ENCODE measurements at places on chromosomes 2 and 18.

GRCh38 chr18:78497641-78498040, 482.0 kb upstream of the SALL3 start:
- no peak for DNase-seq

GRCh38 chr2:122421775-122422174, 666.3 kb downstream of the TSN start:
- no peak for DNase-seq

GRCh38 chr2:235495373-235496238, 1.8 kb downstream of the AGAP1 start:
- no peak for DNase-seq

DNA sequence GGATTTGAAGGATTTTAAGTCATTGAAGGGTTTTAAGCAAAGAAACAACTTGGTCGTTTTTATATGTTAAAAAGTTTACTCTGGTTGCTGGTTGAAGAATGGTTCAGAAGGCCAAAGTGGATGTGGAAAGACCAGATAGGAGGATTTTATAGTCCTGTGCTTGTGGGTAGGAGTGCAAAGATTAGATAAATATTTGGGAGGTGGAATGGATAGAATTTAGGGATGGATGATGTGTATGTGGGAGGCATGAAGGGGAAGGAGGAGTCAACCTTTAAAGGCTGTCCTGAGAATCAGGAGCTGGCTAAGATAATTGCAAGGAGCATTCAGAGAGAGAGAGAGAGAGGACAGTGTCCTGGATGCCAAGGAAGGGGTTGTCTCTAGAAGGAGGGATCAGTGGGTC, 190.1 kb upstream of the SPRED2 start:
- DNase-seq = no peak

- no peak for DNase-seq
Measured at GRCh38 chr2:191867507-191867847, 20.6 kb upstream of the CAVIN2 start.

DNA sequence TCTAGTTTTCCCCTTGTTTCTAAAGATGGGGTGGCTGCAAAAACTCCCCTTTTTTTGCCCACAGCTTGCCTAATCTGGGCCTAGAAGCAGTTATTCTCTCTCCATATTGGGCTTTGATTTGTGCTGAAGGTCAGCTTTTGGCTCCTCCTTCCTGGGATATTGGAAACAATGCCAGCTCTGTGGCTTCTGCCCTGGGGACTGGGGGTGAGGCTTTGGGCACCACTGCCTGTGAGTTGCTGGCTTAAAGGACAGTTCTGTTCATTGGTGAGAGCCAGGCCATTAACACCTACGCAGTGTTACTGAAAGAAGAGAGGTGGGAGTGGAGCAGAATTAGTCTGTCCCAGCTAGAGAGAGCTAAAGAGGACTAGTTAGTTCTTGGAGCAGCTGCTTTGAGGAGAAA, 4.3 kb downstream of the UBXN2A start:
- DNase-seq = no peak

- DNase-seq = no peak
Measured at GRCh38 chr2:62197011-62197924, 1.4 kb downstream of the B3GNT2 start.
